HL-60 (cell line): ENCODE measurements at places on chromosomes 5 and 9.

GRCh38 chr9:117523531-117524153, 108.8 kb upstream of the ASTN2 start:
- no peak for DNase-seq

- DNase-seq: peak; percentile 51
These were observed 36.1 kb downstream of the CAAP1 start for GRCh38 chr9:26856413-26857032.

GRCh38 chr9:93654351-93654961, 78.1 kb downstream of the PHF2 start:
- DNase-seq: no peak

GRCh38 chr5:96265487-96265886, 167.6 kb downstream of the PCSK1 start:
- no peak for DNase-seq

DNA sequence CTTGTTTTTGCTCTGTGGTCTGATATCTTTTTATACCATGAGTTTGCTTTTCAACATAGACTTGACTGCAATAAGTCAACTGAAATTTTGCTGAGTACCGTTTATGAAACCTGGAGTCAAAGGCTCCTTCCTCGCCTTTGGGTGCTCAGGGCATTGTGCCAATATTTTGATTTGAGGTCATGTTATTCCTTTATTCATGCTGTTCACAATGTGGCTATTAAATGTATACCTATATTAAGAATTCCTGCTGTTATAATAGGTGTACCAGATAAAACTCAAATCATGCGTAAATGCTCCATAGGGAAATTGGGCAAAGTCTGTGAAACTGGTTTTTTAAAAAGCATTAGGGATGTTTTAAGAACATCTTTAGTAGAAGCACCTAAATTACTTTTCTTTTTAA, 334.0 kb upstream of the NUDT12 start:
- DNase-seq: no peak

DNA sequence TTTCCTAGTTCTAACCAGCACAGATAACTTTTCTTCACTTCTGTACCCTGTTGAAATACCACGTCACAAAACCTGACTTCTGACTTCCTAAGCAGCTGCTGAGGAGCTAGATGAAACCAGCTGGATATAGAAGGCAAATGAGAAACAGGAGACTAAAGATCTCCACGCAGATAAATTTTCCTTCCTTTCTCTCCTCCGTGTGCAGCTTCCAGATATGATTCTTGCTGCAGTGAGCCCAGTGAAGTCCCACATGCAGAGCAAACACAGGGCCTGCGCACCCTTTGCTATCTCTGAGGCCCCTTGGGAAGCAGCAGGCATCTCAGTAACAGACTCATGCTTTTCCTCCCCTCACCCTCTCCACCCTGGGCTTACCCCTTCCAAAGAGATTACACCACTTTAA, 1638.3 kb downstream of the MAT2B start:
- no peak for DNase-seq

DNA sequence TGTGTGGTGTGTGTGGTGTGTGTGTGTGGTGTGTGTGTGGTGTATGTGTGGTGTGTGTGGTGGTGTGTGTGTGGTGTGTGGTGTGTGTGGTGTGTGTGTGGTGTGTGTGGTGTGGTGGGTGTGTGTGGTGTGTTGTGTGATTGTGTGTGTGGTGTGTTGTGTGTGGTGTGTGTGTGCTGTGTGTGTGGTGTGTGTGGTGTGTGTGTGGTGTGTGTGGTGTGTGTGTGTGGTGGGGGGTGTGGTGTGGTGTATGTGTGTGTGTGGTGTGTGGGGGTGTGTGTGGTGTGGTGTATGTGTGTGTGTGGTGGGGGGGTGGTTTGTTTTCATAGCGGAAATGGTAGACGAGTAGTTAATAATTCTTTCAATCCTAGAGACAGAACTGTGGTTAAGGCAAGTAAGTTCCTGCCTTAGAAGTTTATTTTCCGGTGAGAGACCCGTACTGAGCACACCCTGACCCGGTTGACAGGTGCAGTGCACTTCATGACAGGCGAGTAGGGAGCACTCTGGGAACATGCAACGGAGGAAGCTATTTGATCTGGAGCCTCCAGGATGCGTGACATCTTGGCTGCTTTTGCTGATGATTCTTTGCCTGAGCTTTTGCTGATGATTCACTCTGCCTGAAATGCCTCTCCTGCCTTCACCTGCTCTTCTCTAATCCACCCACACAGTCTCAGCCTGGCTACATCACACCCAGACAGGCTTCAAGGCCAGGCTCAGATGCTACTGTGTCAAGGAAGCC, 21.7 kb upstream of the FAT2 start:
- DNase-seq: no peak

DNA sequence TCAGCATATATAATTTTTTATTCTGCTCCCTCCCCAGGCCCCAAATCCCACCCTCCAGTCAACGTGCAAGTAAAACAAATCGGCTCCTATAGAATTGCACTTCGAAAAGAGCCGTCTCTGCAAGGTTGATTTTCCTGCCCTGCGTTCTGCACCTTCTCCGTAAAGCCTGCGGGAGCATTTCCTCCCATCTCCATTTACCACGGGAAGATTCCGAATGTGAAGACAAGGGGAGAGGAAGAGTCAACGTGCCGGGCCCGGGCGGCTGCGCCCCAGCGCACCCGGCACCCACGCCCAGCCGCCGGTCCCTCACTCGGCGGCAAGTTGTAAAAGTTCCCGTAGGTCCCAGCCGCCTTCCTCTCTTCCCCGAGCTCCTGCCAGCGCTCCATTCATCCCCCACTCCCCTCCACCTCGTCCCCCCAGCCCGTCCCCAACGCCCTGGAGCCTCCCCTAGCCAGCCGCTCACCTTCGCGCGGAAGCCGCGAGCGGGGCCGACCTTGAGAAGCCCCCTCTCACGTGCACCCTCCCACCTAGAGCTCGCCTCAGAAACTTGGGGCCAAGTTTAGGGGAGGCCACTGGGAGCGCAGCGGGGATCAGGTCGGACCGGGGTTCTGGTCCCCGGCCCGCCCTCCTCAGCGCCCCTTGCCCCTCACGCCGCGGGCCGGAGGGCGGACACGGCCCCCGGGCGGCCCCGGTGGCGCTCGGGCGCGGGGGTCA, 431 bp downstream of the BNC2 start:
- no peak for DNase-seq

DNA sequence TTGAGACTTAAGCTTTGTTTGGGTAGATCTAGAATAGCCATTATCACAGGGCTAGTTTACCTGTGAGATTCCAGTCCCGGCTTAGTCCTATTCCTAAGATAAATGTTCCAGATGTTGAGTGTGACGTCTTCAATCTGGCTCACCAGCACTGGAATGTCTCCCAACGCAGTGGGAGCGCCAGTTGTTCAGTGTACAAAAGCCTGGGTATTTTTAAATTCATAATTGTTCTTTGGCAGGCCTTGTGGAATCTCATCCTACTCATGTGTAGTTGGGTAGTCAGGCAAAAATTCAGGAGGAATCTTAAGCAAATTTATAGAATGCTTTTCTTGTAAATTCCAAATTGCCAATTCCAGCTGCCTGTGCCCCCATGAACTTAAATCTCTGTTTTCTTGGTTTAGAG, 272.6 kb upstream of the KCNN2 start:
- DNase-seq: no peak

GRCh38 chr5:158895588-158895987, 204.1 kb downstream of the EBF1 start:
- no peak for DNase-seq

DNA sequence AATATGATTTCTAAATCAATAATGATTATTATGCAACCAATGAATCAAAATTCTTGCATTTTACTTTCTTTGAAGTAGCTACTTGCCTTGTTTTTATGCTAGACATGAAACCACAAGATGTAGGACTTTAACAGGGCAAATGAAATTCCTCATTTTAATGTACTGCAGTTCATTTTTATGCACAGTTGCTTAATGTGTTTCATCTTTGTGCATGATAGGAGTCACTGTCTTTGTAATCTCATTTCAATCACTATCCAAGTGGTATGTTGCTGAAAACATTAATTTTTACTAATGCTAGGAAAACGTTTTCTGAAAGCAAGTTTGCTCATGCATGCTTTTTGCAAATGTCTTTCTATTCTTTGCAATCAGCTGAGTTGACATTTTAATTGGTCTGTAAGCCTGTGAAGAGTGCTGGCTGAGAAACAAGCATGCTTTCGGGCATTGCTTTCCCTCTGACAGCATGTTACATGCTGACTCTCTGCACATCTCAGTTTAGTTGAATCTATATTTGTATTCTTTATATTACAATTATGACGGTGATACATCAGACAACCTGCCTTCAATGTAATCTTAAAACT, 535.0 kb upstream of the CDH18 start:
- no peak for DNase-seq

DNA sequence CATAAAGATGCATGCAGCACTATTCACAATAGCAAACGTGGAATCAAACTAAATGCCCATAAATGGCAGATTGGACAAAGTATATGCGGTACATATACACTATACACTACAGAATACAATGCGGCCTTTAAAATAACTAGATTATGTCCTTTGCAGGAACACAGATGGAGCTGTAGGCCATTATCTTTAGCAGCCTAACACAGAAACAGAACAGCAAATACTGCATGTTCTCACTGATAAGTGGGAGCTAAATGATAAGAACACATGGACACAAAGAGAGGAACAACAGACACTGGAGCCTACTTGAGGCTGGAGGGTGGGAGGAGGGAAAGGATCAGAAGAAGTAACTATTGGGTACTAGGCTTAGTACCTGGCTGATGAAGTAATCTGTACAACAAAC, 758.2 kb downstream of the TLE1 start:
- no peak for DNase-seq

DNA sequence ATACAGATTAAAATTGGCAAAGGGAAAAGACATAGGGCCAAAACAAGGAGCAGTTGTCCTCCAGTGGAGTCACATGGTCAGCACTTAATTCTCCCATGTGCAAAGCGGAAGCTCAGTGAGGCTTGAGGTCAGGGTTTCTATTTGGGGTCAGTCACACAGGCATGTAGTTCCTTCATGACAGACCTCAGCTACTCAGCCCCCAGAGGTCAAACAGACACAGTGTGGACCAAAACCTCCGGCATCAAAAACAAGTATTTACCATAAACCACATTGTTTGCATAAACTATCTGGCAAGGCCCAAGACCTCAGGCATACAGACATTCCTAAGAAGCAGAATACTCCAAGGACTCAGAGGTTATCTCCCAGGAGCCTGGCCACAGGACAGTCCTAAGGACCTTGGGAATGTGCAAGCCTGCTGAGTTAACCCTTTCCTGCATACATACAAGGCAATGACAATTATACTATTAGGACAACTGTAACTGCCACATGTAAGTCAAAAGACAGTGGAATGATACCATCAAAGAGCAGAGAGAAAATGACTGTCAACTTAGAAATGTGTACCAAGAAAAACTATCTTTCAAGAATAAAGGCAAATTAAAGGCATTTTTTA, 28.7 kb upstream of the FNIP1 start:
- DNase-seq: no peak

GRCh38 chr5:54844266-54844665, 141.1 kb downstream of the ESM1 start:
- DNase-seq: no peak

- peak; percentile 58 for DNase-seq
These were observed 7.0 kb upstream of the GADD45G start for GRCh38 chr9:89597711-89598362.

- DNase-seq: no peak
These were observed 25.9 kb upstream of the ASPN start for GRCh38 chr9:92508018-92508820.
